ENCODE measurements at places on chromosomes 2 and 18.

- peak; percentile 39 for DNase-seq
Observed at GRCh38 chr2:99338029-99338585, 918 bp downstream of the EIF5B start.

DNA sequence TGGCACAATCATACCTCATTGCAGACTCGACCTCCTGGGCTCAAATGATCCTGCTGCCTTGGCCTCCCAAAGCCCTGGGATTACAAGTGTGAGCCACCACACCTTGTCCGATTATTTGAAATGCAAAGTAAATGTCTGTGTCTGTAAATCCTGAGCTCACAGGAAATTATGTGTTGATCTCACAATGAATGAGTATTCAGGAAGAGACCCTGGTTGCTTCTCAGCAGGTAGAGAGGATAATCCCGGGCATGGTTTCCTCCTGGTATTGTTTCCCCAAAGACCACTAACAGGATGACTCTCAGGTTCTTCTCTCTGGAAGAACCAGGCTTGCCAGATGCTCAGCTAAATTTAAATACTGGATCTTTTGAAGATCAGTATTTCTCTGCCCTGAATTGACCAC, 147.6 kb downstream of the LDLRAD4 start:
- DNase-seq = no peak

GRCh38 chr2:215439980-215440512, 4.2 kb upstream of the FN1 start:
- DNase-seq = peak; percentile 55

DNA sequence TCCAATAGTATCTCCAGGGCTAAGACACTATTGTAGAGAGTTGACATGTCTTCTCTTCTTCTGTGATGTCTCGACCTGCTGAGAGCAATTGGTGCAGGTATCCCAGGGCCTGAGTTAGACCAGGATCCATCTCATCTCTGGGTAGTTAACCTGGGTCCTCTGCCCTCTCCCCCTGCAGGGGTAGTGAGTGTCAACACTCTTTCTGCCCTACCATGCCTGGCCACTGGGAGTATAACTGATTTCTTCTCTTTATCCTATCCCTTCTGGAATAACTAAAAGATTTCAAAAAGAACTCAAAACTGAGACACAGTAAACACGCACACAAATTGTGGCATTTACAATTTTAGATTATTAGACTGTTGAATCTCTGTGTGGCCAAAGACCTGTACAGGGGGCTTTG, 20.8 kb upstream of the SIX3 start:
- DNase-seq = no peak

- DNase-seq = peak; percentile 33
Observed at GRCh38 chr18:64037812-64038414, 68.0 kb downstream of the SERPINB8 start.

DNA sequence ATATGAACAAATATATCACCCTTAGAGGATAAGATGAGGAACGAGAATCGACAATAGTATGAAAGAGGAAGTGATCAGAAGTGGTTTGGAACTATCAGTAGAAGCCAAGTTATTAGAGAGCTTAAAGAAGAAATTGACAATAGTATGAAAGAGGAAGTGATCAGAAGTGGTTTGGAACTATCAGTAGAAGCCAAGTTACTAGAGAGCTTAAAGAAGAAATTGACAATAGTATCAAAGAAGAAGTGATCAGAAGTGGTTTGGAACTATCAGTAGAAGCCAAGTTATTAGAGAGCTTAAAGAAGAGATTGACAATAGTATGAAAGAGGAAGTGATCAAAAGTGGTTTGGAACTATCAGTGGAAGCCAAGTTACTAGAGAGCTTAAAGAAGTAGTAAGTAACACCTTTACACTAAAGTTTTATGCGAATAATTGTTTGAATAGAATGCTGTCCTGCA, 175.5 kb downstream of the ZNF407 start:
- no peak for DNase-seq

DNA sequence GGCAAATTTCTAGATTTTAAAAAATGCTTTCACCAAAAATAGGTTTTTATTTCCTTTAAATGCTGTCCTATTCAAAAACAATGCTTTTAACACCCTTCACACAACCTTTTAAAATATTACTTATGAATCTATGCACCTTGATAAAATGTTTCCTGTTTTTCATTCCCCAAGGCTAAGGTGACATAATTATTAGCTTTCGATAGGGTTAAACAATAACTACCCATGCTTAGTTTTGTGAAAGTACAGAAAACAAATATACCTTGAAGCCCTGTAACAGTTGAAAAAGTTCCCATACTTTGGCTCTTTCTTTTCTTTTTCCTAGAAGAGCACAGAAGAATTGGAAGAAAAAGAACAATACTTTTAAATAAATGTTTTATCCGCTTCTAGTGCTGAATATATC, 54.9 kb upstream of the ITPRID2 start:
- no peak for DNase-seq

DNA sequence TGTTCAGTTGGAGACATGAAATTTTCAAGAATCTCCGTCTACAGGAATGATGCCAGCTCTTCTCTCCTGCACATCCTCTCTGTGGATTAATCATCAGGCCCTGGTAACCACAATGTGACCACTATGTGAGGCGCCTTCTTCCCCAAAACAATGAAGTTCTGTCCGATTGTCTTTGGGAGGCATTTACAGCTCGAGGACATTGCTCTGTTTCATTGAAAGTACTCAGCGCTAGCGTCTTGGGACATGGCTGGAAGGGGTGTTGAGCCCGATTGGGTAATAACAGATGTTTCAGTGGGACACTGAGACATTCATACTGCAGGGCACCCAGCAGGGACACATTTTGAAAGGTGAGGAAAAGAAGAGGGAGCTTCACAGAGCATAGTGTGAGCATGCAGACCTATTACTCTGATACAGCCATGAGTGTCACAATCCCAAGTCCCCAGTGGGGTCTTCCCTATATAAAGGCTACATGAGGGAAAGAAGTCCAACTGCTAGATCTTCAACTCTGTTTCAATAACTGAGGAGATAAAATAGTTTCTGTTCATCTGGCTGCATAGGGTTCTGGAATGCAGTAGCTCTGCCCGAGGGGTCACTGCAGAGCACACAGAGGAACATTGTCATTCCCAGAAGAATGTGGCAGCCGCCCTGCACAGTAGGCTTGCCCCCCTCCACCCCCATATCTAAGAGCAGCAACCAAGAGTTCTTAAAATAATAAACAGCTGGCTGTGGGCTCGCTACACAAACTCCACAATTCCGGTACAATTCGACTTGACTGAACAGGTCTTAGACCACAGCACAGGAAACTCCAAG, 237.3 kb downstream of the OSR1 start:
- peak; percentile 59 for DNase-seq

GRCh38 chr2:148096012-148096411, 75.1 kb downstream of the MBD5 start:
- no peak for DNase-seq

GRCh38 chr2:159903443-159904126, 105.6 kb upstream of the CD302 start:
- DNase-seq = no peak

GRCh38 chr2:79702905-79703304, 190.1 kb downstream of the CTNNA2 start:
- DNase-seq = no peak

GRCh38 chr2:69288429-69288828, 98.6 kb downstream of the GFPT1 start:
- no peak for DNase-seq

- DNase-seq = no peak
Observed at GRCh38 chr18:41372046-41372665, 582.9 kb upstream of the PIK3C3 start.

DNA sequence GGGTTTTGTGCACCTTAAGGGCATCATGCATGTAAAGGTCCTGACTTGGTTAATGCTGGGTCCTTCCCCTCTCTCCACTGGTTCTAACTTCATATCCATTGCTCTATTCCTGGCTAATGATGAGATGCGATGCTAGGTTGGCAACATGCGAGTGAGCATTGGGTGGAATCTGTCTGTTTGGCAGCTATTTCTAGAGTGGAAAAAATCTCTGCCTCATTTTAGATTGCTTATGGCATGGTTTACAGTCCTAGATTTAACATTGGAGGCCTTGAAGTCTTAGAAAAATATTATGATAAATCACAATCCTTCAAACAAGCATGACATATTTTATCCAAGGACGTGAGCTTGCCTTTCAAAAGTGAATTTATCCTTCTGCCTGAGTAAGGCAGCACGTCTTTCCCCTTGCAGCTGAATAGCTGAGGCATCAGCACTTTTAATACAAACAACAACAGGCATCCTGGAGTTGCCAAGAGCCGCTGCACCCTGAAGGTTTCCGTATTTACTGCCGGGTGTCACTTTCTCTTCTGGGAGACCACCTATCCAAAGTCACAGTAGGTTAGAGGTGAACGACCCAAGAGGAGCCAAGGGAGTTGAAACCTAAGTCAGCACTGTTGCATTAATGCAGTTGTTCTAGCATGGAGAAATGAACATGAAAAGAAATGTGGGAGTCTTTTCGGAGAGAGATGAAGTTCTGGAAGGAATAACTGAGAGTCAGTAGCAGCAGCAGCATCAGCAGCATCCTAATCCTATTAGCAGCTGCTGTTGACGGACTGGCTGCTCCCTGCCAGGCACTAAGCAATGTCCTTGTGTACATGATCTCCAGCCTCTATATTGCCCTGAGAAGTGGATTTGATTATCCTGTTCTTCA, 78.4 kb downstream of the MAPK4 start:
- DNase-seq = no peak

GRCh38 chr2:196675963-196676362, 36.4 kb downstream of the CCDC150 start:
- DNase-seq = no peak

GRCh38 chr2:200869014-200869413, 4.6 kb upstream of the CLK1 start:
- DNase-seq = no peak

GRCh38 chr2:134659724-134660123, 59.1 kb downstream of the TMEM163 start:
- no peak for DNase-seq

DNA sequence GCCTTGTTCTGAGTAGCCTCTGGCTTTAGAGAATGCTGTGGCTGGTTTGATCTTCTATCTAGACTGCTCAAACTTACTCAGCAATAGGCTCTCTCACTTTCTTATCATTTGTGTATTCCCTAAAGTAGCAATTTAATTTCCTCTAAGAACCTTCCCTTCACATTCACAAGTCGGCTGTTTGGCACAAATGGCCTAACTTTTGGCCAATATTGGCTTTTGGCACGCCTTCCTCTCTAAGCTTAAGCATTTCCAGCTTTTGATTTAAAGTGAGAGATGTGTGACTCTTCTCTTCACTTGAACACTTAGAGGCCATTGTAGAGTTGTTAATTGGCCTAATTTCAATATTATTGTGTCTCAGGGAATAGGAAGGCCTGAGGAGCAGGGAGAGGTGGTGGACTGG, 219.5 kb upstream of the PXDN start:
- no peak for DNase-seq

DNA sequence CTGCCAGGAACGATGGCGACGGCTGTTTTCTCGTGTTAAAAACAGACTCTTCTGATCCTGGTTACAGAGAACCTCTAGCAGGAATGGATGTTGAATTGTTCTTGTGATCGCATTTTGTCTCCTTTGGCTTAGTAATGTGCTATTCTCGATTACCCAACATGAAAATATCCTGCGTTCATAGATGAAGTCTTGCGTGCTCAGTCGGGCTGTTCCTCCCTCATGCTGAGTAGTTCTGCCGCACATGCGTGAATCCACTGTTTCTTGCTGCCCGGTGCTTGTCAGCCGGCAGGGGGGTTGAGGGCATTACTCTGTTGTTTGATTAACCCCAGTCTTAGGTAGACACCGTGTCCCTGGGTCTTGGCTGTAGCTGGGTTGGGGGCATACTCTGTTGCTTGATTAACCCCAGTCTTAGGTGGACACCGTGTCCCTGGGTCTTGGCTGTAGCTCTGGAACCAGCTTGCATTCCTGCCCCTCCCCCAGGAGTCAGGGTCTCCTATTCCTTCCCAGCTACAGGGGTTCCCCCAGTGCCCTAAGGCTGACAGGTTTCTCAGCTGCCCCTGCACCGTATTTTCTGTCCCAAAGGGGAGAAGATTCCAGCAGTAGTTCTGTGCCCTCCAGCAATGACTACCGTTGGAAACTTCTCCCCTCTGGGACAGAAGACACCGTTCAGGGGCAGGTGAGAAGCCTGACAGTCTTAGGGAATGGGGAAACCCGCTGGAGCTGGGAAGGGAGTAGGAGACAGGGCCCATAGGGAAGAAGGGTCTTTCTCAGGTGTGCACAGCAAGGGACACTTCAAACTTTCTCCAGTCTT, 22.1 kb upstream of the ASB1 start:
- DNase-seq = no peak

All from epithelial cell of esophagus (primary cell).